ENCODE measurements at places on chromosomes 6 and 20.
A peak's percentile ranks its signal among the peaks of the same experiment; 100 is the strongest.

DNA sequence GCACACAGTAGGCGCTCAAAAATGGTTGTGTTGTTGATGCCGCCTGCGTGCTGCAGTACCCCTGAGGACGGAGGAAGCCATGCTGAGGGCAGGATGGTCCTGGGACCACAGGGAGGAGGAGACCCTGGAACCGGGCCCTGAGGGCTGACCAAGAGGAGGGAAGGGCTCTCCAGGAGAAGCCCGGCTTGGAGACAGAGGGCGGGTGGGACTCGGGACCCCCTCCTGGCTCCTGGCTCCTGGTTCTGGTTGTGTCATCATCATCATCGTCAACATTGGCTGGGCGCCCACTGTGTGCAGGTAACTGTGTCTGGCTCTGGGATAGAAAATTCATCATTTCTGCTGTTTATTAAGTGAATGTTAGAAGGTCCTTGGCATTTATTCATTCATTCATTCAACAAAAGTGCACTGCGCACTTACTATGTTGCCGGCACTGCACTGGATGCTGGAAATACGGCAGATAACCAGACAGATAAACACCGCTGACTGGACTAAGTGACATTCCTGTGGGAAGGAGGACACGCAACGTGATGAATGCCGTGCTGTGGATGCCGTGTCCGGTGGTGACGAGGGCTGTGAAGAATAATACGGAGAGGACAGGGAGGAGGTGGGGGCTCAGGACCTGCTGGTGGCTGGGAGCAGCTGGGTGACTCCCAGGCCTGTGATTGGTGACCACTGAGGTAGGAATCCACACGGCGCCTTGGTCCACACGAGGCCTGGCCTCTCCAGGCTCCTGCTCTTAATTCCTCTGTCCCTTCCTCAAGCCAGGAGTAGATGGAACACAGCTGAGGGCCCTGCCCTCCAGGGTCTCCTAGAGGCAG, 35.3 kb downstream of the SPDEF start:
- DNase-seq: no peak

DNA sequence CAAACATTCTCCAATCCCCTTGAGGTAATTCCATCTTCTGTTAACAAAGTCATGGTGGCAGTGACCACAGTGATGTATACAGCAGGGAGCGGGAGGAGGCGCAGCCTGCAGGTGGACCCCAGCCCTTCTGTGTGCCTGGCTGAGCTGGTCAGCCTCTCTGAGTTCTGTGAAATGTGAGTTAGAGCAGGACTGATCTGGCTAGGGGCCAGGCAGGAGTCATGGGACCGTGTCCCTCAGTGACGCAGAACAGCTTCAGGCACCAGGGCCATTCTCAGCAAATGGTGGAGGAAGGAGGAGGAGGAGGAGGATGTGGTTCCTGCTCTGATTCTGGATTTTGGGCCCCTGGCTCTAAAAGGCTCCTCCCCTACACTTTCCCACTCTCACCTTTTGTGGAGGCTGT, 6.9 kb downstream of the PHACTR3 start:
- no peak for DNase-seq

DNA sequence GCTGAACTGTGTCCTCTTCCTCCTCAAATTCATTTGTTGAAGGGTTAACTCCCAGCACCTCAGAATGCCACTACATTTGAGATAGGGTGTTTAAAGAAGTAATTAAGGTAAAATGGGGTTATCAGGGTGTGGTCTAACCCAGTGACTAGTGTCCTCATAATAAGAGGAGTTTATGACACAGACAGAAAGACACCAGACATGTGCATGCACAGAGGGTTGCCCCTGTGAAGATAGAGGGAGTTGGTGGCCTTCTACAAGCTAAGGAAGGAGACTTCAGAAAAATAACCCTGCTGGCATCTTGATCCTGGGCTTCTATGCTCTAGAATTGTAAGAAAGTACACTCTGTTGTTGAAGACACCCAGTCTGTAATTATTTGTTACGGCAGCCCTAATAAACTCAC, 24.9 kb upstream of the EDN1 start:
- no peak for DNase-seq

DNA sequence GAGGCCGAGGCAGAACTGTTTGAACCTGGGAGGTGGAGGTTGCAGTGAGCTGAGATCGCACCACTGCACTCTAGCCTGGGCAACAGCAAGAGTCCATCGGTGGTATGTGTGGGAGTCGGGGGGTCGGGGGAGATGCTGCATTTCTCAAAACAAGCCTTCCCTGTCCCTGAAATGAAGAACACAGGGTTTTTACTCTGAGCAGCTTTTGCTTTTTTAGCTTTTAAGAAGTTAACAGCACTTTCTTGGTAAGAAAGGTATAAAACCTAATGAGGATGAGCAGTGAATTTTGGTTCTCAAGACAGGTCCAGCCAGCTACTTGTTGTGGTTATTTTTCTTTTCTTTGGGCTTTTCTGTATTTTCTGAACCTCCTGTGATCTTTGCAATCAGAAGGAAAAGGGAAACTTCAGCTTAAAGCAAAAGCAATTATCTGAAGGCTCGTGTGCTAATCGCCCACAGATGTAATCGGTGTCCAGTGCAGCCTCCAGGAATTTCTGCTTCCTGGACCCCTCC, 3.7 kb downstream of the RPL10A start:
- no peak for DNase-seq

DNA sequence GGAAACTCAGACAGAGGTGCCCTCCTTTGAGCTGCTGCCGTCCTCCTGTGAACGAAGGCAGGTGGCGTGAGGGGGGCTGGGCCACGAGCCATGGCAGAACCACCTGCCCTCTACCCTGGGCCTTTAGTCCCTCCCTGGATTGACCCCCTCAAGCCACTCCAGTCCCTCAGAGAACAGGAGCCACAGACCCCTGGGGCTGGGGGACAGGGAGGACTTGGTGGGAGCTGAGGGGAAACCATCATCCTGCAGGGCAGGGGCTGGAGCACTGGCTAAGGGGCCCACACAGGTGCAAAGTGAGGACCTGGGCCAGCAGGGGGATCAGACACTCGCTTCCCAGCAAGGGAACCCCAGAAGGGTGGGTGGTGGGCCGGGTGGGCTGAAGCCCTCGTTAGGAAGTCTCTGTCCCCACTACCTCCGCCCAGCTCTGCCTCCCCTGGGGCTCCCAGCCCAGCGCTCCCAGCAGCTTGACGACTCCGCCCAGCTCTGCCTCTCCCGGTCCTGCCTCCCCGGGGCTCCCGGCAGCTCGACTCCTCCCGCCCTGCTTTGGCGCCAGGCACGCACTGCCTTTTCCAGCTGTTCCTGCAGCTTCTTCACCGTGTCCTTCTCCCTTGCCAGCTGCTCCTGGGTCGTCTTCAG, 44.4 kb downstream of the DSTN start:
- DNase-seq: peak; percentile 74

- DNase-seq: no peak
Measured at GRCh38 chr20:25511183-25511582, 74.1 kb downstream of the NINL start.

- DNase-seq: no peak
Measured at GRCh38 chr6:170448317-170448716, 104.8 kb downstream of the PSMB1 start.

DNA sequence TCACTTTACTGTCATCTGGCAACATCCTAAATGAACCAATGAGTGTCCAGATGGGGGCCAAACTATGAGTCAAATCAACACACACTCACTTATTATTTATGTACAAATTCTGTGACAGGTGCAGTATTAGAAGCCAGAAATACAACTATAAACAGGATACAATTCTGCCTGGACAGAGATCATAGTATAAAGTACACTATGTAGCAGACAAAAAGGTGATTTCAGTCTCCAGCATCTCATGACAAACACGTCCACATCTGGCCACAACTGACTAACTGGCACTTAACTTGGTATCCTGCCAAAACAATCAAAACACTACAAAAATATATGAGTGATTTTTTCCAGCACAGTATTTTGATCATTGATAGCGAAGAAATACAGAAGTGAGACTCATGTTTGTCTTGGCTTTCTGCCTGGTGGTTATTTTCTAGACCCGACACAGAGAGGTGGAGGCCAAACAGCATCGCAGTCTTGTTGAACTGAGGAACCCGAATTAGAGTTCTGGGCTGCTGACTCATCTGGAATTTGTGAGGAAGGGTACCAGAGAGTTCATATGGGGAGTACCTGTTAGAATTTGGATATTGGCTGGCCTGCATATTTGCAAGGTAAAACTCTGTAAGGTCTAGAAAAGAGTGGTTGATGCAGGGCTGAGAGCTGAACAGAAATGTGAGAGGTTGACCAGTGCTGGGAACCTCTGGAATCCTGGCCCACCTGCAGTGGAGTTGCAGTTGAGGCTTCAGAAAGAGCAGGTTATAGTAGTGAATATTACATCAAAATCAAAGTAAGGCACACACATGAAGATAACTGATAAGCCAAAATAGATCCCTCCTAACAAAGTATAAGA, 475.2 kb downstream of the PTPRT start:
- DNase-seq: no peak

- peak; percentile 83 for DNase-seq
Measured at GRCh38 chr6:41895300-41896233, at the start of gene USP49. TSS of gene USP49 (minus strand) at chr6:41895375. CDS start at chr6:41806983, 88,392 bp downstream.

GRCh38 chr20:17097603-17098002, 129.2 kb upstream of the PCSK2 start:
- DNase-seq: no peak

DNA sequence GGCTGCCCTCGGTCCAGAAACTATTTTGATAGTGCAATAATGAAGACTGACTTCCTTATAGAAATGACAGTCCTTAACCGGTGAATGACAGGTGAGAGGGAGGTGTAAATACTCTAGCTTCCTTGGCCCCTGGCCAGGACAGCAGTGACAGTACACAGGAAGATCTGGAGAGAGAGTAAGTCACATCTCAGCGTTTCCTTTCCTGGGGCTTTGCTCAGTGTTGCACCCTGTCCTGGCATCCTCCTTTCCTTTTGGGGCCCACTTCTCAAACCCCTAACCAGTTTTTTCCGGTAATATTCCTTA, 336.9 kb downstream of the CD83 start:
- DNase-seq: no peak

GRCh38 chr20:58492074-58492718, 23.0 kb downstream of the APCDD1L start:
- DNase-seq: no peak

GRCh38 chr20:50127587-50128519, 14.9 kb upstream of the UBE2V1 start:
- DNase-seq: no peak

- no peak for DNase-seq
Measured at GRCh38 chr6:112433457-112433856, 86.3 kb downstream of the RFPL4B start.

GRCh38 chr20:4555188-4555890, 166.4 kb upstream of the PRND start:
- DNase-seq: no peak

DNA sequence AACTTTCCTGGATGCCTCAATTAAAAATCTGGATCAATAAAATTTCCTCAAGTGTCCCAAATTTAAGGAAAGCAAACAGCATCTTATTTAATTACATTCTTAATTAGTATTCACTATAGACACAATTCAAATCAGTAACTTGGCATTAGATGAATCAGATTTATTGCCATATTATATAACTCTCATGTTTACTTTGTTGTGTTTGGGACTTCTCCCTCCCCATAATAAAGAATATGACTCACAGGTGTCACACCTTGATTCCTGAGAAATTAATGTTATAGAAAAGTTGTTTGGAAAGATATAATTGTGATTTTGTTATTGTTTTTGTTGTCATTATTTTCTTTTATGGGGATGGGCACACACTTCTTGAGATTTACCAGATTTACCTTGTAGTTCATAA, 18.4 kb downstream of the EYA4 start:
- DNase-seq: no peak

- peak; percentile 22 for DNase-seq
Measured at GRCh38 chr20:8473459-8473858, 341.4 kb downstream of the PLCB1 start.

GRCh38 chr6:139951172-139951571, 576.7 kb upstream of the CITED2 start:
- DNase-seq: no peak
